Glutamatergic neuron (in vitro differentiated cells): ENCODE measurements at places on chromosomes 6 and 20. TPM values are rescaled to one million over a fixed set of nuclear protein-coding genes. Genes with fewer than 3 reads are reported as not detected.

C6orf15 gene
- total RNA-seq: not detected

ANKEF1 gene
- total RNA-seq: 4.3 TPM

SSTR4 gene
- not detected for total RNA-seq

PACRG gene
- not detected for total RNA-seq

NMBR gene
- total RNA-seq: not detected

ADGRF5 gene
- 0.37 TPM for total RNA-seq

- peaks cover 4% of the 10 kb centered on the region for H3K27me3 ChIP-seq
- H3K4me1 ChIP-seq: peaks cover 5% of the 10 kb centered on the region
- no peak for DNase-seq
- no peaks in the 10 kb centered on the region for H3K36me3 ChIP-seq
- H3K4me3 ChIP-seq: no peak overlapping the region
Measured at GRCh38 chr20:56828402-56828801, 199.3 kb downstream of the TFAP2C start.

- H3K36me3 ChIP-seq: peaks cover 5% of the 10 kb centered on the region
- peaks cover 10% of the 10 kb centered on the region for H3K4me1 ChIP-seq
- H3K27me3 ChIP-seq: peaks cover 34% of the 10 kb centered on the region
Measured at GRCh38 chr6:6007366-6008088, 802 bp upstream of the NRN1 start.

GRCh38 chr6:52984247-52984646 lies 10.8 kb downstream of the GSTA4 start:
- no peaks in the 10 kb centered on the region for H3K4me1 ChIP-seq
- DNase-seq: no peak
- H3K36me3 ChIP-seq: no peaks in the 10 kb centered on the region
- H3K4me3 ChIP-seq: no peak overlapping the region
- no peak overlapping the region for H3K27ac ChIP-seq
- no peaks in the 10 kb centered on the region for H3K27me3 ChIP-seq

DNA sequence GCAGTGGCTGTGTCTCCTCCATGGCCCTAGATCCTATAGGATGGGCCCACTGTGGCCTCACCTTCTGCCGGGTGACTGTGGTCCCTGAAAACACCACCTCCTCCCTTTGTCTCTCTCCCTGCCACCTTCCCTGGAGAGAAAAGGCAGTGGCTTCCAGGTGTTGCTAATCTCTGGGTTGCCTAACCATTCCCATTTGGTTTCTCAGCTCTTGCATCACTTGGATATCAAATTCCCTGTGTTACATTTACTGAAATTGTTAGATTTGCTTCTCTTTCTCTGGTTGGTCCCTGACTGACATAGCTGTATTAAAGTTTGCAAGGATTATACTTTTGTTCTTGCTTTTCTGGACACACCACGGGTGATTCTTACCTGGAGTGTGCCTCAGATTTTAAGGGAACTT lies 9.3 kb upstream of the ZFP64 start:
- no peaks in the 10 kb centered on the region for H3K4me1 ChIP-seq
- no peak overlapping the region for H3K4me3 ChIP-seq
- DNase-seq: no peak
- no peak overlapping the region for H3K27ac ChIP-seq
- peaks cover 2% of the 10 kb centered on the region for H3K27me3 ChIP-seq

- no peaks in the 10 kb centered on the region for H3K4me1 ChIP-seq
- H3K36me3 ChIP-seq: peaks cover 4% of the 10 kb centered on the region
- no peak overlapping the region for H3K27ac ChIP-seq
- no peak overlapping the region for H3K4me3 ChIP-seq
Measured at GRCh38 chr6:154433477-154434241, 76.8 kb downstream of the CNKSR3 start.

GRCh38 chr20:60794674-60795073 lies 457.4 kb upstream of the CDH4 start:
- H3K36me3 ChIP-seq: no peaks in the 10 kb centered on the region
- no peaks in the 10 kb centered on the region for H3K4me1 ChIP-seq
- H3K27ac ChIP-seq: no peak overlapping the region

- peaks cover 3% of the 10 kb centered on the region for H3K27me3 ChIP-seq
- H3K27ac ChIP-seq: no peak overlapping the region
- H3K36me3 ChIP-seq: no peaks in the 10 kb centered on the region
- H3K4me1 ChIP-seq: no peaks in the 10 kb centered on the region
Measured at GRCh38 chr20:47406849-47407682, 50.6 kb upstream of the ZMYND8 start.

DNA sequence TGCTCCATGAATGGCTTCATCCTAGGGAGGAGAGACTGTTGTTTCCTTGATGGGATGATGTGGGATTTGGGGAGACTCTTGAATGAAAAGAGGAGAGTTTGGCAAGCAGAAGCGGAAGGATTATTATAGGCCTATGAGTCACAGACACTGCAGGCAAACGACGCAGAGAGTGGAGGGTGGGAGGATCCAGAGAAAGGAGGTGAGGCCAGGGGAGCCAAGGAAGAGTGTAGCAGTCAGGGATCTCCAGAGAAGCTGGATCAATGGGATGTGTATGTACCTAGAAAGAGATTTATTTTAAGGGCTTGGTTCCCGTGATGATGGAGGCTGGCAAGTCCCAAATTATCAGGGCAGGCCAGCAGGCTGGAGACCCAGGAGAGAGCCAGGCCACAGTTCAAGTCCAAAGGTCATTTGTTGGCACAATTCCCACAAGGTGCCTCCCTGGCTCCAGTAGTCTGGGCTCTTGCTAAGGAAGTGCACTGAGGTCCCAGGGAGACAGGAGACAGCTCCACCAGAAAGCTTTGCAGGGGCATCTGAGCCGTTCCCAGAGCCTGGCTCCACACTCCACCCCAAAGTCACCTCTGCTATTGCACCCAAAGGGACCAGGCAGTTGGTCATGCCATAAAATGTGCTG lies 76.0 kb downstream of the ADTRP start:
- peaks cover 7% of the 10 kb centered on the region for H3K27me3 ChIP-seq
- no peak overlapping the region for H3K4me3 ChIP-seq
- H3K36me3 ChIP-seq: no peaks in the 10 kb centered on the region
- peaks cover 23% of the 10 kb centered on the region for H3K4me1 ChIP-seq
- DNase-seq: no peak

DNA sequence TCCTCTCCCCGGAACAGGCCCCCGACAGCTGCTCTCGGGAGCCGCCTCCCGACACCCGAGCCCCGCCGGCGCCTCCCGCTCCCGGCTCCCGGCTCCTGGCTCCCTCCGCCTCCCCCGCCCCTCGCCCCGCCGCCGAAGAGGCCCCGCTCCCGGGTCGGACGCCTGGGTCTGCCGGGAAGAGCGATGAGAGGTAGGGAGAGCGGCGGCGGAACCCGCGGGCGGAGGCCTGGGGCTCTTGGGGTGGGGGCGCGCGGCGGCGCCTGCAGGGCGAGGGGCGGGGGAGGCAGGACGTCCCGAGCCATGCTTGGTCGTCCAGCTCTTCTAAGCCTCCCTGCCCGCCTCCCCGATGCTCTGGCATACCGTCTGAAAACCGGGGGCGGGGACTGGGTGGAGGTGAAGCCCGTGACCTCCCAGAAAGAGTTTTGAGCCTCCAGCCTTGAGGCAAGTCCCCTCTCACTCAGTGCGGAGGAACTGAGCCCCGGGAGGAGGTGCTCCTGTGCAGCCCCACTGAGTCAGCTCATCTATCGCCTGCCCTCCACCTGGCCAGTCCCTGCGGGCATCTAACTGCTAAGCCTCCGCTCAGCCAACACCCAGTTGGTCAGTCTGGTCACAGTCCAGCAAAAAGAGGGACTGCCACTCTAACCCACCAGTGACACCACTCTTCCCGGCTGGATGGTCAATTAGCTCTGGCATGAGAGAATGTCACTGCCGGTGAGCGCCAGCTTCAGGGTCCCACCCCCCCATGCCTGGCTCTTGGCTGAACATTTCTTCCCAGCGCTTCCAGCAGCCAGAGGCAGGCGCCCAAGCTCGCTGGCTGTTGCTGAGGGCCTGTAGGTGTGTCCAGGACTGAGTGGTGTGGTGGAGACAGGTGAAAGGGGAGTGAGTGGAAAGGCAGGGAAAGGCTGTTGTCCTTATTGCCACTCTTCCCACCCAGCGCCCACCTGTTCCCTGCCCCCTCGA lies 482 bp downstream of the DDR1 start:
- H3K27me3 ChIP-seq: peaks cover 25% of the 10 kb centered on the region
- no peaks in the 10 kb centered on the region for H3K36me3 ChIP-seq
- H3K4me3 ChIP-seq: peak overlapping the region; percentile 88
- peak; percentile 51 for DNase-seq
- H3K4me1 ChIP-seq: peaks cover 47% of the 10 kb centered on the region

GRCh38 chr6:35512740-35513139 lies at the start of gene TULP1:
Gene TULP1 (minus strand): TSS chr6:35512896. CDS start chr6:35512858, 38 bp downstream.
- H3K36me3 ChIP-seq: no peaks in the 10 kb centered on the region
- no peak for DNase-seq
- H3K27ac ChIP-seq: no peak within 1 kb of the TSS

- H3K4me3 ChIP-seq: no peak overlapping the region
- H3K4me1 ChIP-seq: no peaks in the 10 kb centered on the region
- peaks cover 5% of the 10 kb centered on the region for H3K27me3 ChIP-seq
Measured at GRCh38 chr6:41688256-41688965, 47.0 kb downstream of the TFEB start.

- peak overlapping the region; percentile 16 for H3K27ac ChIP-seq
- no peak for DNase-seq
- H3K4me1 ChIP-seq: peaks cover 10% of the 10 kb centered on the region
- peaks cover 7% of the 10 kb centered on the region for H3K27me3 ChIP-seq
- H3K36me3 ChIP-seq: no peaks in the 10 kb centered on the region
Measured at GRCh38 chr6:131061041-131061750, 1.8 kb downstream of the EPB41L2 start.

- H3K4me3 ChIP-seq: no peak overlapping the region
- peaks cover 6% of the 10 kb centered on the region for H3K27me3 ChIP-seq
- H3K36me3 ChIP-seq: peaks cover 31% of the 10 kb centered on the region
- no peak overlapping the region for H3K27ac ChIP-seq
- peaks cover 1% of the 10 kb centered on the region for H3K4me1 ChIP-seq
- no peak for DNase-seq
Measured at GRCh38 chr6:170032706-170033309, 258.1 kb downstream of the DLL1 start.
